ENCODE measurements at places on chromosomes 2 and 18.

- no peak for DNase-seq
Measured at GRCh38 chr2:118065921-118066511, 22.3 kb upstream of the INSIG2 start.

DNA sequence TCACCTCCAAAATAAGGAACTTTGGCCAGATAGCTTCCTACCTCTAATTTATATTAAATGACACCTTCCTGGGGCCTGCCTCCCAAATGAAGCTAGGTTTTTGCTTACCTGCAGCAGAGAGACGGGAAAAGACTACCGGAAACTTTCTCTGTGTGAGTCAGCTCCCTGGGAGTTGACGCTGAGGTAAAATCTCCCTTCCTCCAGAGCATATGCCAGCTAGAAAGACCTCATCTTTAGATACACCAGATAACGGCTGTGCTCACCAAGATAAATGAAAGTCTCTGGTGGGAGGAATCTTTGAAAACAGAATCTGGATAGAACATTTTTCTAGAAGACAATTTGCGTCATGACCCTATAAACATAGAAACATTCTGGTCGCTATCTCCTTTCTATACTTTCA lies 99.7 kb upstream of the RFX8 start:
- DNase-seq: no peak

DNA sequence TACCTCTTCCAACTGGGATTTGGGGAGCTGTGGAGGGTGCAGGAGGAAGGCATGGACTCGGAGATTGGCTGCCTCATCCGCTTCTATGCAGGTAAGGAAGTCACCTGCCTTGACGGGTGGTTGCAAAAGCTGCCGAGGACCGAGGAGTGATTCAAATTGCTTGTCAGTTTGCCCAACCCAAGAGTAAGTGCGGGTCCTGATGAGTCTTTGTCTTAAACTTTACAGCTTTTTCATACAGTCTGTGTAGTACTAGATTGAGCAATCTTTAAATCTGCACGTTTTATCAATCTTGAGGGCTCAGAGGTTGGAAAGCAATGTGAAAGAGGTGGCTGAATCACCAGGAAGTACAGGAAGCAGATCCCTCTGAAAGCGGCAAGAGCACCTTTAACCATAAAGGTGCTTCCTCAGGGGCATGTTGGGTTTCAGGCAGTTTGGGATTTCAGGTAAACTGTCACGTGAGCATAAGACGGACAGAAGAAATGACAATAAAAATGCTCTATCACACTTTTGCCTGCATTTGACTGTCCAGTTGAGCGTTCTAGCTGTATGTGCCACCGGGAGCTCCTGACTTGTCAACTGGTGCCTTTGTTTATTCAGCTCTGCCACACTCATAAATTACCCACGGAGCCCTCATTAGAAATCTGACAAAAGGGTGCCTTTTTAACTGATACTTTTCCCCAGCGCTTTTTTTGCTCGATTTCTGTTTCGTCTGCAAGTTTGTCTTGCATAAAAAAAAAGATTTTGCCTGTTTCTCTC lies 2.0 kb downstream of the PHLPP1 start:
- DNase-seq: no peak

GRCh38 chr2:19883486-19883885 lies 18.3 kb downstream of the TTC32 start:
- no peak for DNase-seq

- no peak for DNase-seq
Measured at GRCh38 chr2:225773148-225773547, 373.6 kb downstream of the NYAP2 start.

GRCh38 chr2:239910404-239910803 lies 114.7 kb downstream of the NDUFA10 start:
- DNase-seq: no peak

GRCh38 chr18:11664286-11664685 lies 24.8 kb upstream of the GNAL start:
- no peak for DNase-seq

Data from stimulated activated CD8-positive, alpha-beta memory T cell treated with anti-CD3 and anti-CD28 coated beads, Interleukin-4, amount 100 ng/mL, for 1 hour (primary cell).